Fibroblast of pulmonary artery (primary cell): ENCODE measurements at places on chromosomes 5 and 9.

DNA sequence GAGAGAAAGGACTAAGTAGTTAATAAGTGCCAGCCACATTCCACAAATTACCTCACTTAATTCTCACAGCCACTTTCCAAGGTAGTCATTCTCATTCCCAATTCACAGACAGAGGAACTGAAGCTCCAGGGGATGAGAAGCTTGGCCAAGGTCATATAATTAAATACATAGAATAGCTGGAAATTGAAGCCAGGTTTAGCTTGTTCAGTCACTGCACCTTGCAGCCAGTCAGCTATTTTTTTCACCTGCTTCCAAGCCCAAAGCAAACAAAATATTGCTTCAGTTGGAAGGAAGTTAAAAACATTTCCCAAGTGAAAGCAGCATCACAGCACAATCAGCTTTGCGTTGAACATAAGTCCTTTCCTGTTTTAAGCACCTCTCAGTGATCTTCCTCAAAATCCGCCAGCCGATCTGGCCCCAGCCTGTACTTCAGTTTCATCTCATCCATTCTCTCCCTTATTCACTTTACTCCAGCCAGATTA, 4.8 kb downstream of the ALDH1A1 start:
- DNase-seq: no peak

DNA sequence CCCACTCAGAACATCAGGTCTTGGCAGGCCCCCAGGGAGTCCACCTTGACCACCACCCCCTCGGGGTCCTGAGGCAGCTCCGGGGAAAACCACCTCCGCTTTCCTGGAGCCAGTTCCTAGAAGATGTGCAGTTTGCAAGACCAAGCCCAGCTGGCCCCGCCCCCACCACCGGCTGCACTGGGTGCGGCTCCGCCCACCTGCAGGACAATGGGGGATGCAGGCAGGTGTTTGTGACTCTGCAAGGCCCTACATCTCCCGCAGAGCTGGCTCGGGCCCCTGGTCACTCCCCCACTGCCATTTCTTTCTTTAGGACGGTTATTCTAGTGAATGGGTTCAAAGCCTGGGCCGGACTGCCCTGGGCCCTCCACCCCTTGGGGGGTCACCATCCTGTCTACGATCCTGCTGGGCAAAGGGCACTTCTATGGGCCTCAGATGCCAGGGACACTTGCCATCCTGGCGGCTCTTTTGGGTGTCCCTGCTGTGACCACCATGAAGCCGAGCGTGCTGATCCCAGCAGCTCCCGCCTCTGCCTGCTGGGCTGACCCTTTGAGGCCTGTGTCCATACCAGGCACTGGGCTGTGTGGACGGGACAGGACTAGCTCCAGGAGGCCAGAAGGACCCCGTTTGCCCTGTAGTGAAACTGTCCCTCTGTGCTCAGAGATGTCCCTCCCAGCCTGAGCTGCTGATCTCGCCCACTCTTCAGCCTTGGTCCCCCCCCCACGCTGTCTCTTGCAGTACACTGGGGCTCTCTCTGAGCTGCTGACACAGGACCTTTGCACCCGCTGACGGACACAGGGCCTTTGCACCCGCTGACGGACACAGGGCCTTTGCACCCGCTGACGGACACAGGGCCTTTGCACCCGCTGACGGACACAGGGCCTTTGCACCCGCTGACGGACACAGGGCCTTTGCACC, 5.9 kb upstream of the NACC2 start:
- DNase-seq: no peak

DNA sequence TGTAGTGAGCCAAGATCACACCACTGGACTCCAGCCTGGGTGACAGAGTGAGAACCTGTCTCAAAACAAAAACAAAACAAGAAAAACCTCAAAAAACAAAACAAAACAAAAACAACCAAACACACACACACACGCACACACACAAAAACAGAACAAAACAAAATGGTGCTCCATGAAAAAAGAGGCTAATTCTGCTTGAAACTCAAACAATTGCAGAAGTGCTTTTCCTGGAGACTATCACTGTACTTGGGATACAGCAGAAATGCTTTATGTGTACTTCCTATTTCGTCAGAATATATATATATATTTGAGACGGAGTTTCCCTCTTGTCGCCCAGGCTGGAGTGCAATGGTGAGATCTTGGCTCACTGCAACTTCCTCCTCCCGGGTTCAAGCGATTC, 49.9 kb upstream of the HSPA9 start:
- no peak for DNase-seq

- DNase-seq: no peak
Measured at GRCh38 chr5:177428574-177429217, 2.2 kb downstream of the GRK6 start.

DNA sequence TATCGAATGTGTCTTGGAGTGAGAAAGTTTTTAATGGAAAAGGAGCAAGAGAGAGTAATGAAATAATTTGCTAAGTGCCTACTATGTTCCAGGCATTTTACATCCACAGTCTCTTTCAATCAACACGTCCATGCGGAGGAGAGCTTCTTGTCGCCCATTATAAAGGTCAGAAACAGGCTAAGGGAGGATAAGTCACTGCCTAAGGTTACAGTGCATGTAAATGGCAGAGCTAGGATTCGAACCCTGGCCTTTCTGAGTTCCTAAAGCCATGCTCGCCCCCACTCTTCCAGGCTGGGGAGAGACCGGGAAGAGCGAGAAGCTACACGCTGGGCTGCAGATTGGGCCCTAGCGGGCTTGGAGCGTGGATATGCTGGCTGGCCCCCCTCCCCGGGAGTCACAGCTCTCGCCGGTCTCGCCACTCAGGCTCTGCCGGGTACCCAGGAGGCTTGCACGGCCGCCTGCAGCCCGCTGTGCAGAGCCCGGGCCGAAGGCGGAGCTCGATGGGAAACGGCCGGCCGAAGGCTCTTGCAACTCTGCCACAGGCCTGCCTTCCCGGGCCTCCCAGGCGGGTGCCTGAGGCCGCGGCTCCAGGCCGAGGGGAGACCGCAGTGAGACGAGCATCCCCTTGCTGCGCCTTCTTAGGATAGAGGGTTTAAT, 775 bp upstream of the LHX2 start:
- peak; percentile 28 for DNase-seq

- DNase-seq: no peak
Measured at GRCh38 chr5:79695526-79695925, 5.9 kb downstream of the CMYA5 start.

GRCh38 chr9:16597136-16597535, 273.3 kb downstream of the BNC2 start:
- no peak for DNase-seq

DNA sequence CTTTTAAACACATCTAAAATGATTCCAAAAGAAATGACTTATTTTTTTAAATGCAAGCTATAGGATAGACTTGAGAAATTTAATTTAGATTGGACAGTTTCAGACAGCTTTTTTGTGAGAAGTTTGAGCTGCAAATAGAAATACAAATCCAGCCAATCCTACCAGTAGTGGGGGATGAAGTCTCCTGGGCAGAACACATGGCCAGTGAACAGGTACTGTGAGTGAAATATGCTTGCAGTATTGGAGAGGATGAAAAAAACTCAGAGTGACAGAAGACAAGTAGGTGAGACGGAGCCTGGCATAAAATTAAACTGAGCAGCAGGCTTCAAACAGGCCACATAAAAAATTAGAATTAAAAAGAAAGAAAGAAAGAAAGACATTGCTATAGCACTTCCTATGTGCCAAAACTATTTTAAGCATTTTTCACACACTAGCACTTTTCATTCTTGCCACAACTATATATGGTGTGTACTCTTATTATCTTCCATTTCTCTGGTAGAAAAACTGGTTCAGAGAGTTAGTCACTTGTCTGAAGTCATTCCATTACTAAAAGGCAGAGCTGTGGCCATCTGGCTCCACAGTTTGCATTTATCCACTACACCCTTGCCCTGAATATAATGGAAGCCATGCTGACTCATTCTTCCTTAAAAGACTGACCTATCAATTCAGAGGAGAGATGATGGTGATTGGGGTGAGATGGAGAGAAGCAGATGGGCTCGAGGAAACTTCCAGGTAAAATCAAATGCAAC, 310.2 kb upstream of the CTNND2 start:
- DNase-seq: no peak
